Activated T-cell treated with anti-CD3 and anti-CD28 coated beads for 48 hours (primary cell): ENCODE measurements at places on chromosomes 1 and 21.

DNA sequence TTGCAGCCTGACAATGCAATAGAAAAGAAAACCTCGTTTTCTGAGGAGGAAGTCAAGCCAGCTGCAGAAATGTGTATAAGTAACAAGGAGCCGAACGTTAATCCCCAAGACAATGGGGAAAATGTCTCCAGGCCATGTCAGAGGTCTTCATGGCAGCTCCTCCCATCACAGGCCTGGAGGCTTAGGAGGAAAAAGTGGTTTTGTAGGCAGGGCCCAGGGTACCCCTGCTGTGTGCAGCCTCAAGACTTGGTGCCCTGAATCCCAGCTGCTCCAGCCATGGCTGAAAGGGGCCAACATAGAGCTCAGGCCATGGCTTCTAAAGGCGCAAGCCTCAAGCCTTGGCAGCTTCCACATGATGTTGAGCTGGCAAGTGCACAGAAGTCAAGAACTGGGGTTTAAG is 78.0 kb upstream of the HOOK1 start:
- DNase-seq, result no peak

GRCh38 chr1:245772739-245773138 is 618.0 kb downstream of the KIF26B start:
- no peak for DNase-seq

DNA sequence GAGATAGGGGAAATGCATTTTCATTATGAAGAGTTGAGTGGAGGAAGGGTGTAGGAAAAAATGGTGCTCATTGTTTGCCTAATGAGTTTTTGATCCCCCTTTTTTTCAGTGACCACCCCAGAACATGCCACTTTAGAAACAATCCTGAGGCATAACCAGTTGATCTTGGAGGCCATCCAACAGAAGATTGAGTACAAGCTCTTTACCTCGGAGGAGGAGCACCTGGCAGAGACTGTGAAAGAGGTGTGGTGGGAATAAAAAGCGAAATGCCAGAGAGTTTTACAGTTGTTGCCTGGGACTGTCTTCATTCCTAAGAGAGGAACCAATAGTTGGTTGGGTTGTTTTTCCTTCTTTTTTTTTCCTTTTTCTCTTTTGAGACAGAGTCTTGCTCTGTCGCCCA is 54.3 kb upstream of the EPHA8 start:
- DNase-seq, result no peak

DNA sequence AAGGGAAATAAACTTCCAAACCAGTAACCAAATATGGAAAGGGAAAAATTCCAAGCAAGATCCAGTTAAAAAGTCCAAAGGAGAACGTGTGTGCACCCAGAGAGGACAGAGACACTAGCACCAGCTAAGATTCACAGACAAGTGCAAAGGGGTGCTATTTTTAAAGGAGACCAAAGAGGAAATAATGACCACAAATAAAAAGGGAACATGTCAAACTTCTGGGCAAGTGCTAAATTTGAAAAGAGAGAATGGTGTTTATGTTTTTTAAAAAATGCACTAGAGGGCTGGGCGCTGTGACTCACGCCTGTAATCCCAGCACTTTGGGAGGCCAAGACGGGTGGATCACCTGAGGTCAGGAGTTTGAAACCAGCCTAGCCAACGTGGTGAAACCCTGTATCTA is 8.6 kb downstream of the JAM2 start:
- DNase-seq, result no peak

DNA sequence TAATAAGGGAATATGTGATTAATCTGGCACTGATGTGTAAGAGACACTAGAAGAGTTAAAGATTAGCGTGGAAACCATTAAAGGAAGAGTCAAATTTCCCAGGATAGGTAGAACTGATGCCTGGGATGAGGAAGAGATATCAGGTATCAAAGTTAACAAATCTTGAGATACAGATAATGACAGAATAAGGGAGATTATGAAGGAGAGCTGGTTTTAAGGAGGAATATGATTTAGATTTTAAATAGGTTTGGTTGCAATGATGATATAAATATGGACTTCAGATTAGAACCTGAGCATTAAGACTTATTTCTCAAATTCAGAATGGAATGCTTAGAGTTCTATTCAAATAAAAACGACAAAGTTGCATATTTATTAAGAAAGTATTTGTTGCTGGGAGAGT is 26.2 kb downstream of the MAGI3 start:
- no peak for DNase-seq

GRCh38 chr21:18951271-18952038 is 547.9 kb upstream of the TMPRSS15 start:
- DNase-seq, result no peak

- no peak for DNase-seq
Measured at GRCh38 chr1:53686965-53687267, 52.0 kb downstream of the GLIS1 start.

- no peak for DNase-seq
Measured at GRCh38 chr1:111754984-111755330, 744 bp upstream of the DDX20 start.

- no peak for DNase-seq
Measured at GRCh38 chr1:76471536-76471935, 395.7 kb upstream of the ST6GALNAC5 start.

DNA sequence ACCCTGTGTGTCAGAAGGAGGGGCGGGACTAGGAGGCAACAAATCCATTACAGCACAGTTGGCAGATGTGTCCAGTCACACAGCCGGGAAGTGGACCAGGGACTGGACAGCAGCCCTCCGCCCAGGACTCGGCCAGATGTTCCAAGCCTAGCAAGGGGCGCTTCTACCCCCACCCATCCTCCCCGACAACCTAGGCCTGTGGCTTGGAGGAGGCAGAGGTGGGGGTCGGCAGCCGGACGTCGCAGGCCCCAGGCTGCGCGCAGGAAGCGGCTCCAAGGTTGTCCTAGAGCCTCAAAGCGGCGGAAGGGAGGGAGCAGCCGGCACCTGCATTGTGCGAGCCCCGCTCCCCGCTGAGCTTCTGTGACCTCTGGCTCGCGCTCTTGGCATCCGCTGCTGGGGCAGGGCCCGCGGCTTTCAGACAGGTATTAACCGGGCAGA is 20.6 kb upstream of the MYCL start:
- no peak for DNase-seq

- no peak for DNase-seq
Measured at GRCh38 chr1:97824200-97824599, 96.6 kb downstream of the DPYD start.

GRCh38 chr1:9942399-9942938 is 722 bp downstream of the LZIC start:
- DNase-seq, result no peak

- no peak for DNase-seq
Measured at GRCh38 chr1:182687361-182687760, 3.0 kb upstream of the RGS8 start.

DNA sequence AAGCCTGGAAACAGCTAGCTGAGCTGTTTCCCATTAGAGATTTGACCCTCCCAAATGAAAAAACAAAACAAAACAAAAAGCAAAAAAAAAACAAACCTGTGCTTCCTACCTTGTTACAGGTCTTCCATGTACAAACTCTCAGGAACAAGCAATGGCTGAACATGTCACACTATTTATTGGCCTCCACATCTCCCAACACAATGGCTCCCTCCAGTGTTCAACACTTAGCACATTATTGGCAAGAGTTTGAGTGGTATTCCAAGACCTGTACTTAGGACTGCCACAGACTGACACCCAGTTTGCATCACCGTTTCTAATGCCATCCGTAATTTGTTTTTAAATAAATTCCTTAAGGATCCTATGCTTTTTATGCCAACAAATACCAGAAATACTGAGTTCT is 195.0 kb upstream of the OLFM3 start:
- DNase-seq, result no peak

DNA sequence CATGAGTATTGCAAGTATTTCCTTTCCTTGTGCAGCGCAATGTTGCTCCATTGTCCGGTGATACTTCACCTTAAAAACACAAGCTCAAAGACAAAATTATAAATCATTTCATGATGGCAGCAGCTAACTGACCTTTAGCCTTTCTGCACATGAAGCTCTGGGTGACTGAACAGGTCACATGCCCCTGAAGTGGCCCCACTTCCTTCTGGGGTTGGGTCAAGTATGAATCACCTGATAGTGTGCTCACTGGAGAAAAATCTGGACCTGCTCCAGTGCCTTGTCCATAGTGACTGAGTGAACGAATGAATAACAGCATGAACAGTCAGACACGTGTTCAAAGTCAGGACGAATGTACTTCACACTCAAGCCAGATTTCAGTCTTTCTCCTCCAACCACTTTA is 658.9 kb downstream of the NPHP4 start:
- DNase-seq, result no peak

DNA sequence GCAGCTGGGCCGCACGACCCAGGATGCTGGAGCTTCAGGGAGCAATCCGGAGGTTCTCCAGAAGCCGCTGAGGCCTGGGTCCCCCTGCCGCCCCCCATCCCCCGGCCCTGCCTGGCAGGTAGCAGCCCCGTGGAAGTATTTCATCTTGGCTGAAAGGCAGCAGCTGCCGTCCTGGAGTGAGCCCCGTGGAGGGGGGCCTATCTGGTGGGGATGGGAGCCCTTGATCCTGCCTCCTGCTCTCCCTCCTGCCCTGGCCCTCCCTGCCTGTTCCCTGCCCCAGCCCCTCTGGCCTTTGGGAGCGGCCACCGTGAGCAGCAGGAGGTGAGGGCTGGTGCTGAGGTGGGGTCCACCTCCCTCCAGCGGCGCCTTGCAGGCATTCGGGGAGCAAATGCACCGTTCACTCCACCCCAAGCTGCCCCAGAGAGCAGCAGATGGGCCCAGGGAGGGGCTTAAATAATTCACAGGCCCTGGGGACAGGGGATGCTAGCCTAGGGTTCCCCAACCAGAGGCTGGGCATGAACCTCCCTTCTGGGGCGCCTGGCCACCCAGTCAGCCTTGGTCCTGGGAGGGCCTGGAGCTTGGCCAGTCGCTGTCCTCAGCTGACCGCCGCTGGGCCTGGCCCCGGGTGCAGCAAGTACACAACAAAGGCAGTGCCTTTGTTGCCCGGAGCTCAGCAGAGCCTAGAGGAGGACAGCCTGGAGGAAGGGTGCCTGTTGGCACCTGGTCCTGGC is 23.7 kb upstream of the PLCH2 start:
- DNase-seq, result no peak

DNA sequence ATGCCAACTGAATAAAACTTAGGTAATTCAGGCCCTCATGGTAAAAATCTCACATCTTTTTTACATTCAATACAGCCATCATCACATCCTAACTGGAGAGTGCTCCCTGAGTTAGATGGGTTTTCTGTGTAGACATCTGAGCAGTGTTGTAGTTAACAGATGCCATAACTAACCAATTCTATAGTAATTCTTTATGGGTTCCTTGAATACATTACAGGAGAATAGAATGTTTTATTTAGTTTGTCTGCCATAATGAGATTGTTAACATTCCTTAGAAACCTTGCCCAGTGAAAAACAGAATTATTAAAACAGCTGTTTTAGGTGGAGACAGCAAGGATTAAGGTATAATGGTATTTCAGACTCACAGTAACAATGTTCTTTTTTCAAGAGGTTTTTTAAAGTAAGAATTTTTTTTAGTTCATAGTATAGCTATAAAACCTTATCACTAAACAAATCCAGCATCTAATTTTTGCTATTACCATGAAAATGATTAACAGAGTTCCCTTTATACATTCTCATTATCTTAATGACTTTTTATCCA is 95.3 kb downstream of the ATP5PO start:
- DNase-seq, result no peak

- no peak for DNase-seq
Measured at GRCh38 chr1:47325528-47325927, 8.1 kb upstream of the CMPK1 start.

DNA sequence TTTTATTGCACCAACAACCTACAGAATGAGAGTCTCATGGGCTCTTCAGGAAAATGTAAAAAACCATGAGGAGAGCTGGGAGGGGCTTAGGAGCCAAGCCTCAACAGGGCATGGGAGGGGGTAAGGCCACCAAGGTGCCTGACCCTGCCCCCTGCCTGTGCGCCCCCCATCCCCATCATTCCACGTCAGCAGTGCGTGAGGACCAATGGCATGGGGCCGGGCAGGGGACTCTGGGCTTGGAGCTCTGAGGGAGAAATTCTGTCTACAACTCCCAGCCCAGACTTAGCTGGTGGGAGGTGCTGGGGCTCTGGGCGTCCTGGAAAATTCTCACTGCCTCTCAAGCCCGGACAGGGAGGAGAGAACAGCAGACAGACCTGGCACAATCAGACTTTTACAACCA is 5.2 kb upstream of the CAMK2N1 start:
- DNase-seq, result no peak

- DNase-seq, result no peak
Measured at GRCh38 chr1:10943991-10944730, 68.3 kb upstream of the TARDBP start.

GRCh38 chr1:234409328-234409727 is 36.1 kb downstream of the COA6 start:
- DNase-seq, result no peak

DNA sequence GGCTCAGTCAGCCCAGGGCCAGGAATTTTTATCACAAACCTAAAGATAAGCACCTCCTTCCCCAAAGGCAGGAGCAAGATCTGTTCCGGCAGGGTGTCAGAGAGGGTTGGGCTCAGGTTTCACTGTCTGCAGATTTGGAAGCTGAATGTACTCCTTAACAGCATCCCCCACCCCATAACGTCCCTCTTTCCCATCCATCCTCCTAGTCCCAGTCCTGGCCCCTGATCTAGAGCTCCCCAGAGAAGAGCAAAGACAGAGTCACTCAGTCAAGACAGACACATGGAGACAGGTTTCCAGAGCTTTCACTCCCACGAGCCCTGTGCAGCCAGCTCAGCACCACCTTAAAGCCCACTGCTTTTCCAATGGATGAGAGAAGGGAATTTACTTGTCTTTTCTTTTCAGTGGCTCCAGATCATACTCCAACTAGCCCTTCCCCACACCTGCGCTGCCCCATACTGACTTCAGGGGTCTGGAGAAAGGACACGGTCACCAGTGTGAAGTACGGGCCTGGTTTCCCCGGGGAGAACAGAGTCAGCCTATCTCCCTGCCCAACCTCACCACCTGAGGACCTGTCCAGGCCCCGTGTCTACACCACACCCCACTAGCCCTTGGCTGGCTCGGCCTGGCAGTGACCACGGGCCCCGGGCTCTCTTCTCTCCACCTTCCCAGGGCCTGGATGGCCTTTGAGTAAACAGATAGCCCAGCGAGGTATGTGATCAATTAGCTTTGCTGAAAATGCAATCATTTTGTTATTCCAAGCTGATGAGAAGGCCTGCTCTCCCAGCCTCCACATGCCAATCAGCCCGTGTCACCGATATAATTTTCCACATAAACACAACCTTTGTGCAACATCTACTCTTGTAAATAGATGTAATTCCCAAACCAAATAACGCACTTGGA is 249.1 kb downstream of the FOXD2 start:
- DNase-seq, result no peak

- peak; percentile 35 for DNase-seq
Measured at GRCh38 chr1:20212685-20213331, 26.5 kb upstream of the PLA2G2C start.
